ENCODE measurements at places on chromosomes 2 and 18.

DNA sequence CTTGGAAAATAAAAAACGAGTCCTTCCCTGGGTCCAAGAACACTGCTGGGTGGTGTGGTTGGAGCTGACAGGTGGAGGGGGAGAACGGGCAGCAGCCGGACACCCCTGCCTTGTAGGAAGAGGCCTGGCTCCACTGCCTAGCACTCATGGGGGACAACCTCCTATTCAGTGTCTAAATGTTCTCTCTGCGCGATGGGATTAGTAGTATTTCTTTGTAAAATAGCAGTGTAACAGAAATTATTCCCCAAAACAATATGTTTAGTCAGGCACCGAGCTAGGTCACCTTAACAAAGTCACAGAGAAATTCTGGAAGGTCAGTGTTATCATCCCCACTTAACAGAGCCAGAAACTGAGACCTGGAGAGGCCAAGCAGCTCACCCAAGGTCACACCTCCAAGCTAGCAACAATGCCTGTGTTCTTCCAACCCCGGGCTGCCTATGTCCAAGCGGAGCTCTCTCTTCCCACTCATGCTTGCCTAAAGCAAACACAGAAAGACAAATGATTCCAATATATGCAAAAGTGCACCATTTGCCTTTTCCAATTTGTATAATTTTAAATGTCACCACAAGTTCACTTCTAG lies 68.0 kb downstream of the STEAP3 start:
- no peak for DNase-seq

DNA sequence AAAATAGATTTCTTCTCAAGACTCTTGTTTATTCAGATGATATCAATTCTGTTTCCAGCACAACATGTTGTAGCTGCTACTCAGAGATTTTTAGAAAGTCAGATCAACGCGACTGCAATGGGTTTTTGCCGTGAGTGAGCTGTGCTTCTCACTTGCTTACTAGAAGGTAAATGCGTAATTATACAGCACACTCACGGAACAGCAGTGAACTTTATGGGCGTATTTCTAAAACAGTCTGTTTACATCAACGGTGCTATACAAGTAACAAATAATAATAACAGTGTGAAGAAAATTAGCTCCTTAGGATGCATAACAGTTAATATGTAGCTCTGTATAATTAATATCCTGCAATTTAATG lies 533.6 kb downstream of the RNF144A start:
- no peak for DNase-seq

GRCh38 chr2:216292886-216293301 lies 79.4 kb downstream of the MARCHF4 start:
- DNase-seq = no peak

GRCh38 chr2:10057231-10058107 lies 14.1 kb downstream of the KLF11 start:
- peak; percentile 54 for DNase-seq

GRCh38 chr2:169776252-169776761 lies 22.4 kb upstream of the SSB start:
- DNase-seq = no peak

GRCh38 chr18:69659142-69659651 lies 258.5 kb downstream of the DOK6 start:
- DNase-seq = no peak

DNA sequence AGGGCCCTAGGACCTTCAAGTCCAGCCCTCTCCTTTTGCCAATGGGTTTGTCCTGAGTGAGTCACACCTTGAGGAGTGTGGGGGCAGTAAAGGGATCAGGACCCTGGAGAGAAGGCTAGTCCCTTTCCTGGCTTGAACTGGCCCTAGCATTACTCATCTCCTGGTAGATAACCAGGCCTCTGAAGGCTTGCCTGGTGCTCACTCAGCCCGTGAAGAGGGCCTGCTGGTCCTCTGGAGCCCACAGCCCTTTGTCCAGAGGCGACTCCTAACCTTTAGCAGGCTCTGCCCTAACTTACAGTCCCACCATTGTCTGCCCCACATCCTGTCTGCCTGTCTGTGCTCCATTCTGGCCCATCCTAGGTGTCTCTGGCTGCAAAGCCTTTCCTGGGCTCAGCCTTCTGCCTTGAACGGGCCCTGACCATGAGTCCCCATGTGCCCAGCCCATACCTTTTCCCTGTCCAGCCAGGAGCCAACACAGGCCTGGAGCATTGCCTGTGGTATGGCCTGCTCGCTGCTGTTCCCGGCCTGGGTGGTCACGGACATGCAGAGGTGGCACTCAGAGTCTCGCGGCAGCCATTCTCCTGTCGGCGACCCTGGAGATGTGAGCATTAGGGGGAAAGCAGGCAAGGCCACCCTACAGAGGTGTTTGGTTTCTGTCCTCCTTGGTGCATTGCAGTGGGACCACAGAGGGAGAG lies 5.0 kb downstream of the SFTPB start:
- DNase-seq = peak; percentile 92

- DNase-seq = no peak
Measured at GRCh38 chr2:25822190-25823117, 55.8 kb downstream of the ASXL2 start.

DNA sequence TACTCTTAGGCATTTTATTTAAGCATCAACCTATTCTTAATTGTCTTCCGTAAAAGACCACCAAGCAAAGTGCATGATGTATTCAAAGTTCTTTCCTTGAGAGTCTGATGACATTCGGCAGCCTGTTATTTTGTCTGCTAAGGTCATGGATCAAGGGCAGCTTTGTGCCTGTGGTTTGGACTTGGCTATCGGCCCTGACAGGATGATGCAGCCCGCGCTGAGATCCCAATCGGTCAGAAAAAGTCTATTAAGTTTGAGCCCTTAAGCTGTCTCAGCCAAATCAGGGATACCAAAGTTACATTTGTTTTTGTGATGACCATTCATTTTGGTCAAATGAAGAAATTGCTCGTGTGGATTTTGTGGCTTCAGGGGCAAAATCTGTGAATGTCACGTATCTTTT lies 718.9 kb upstream of the FANCL start:
- no peak for DNase-seq
